Pancreas (tissue), 10 donors: ENCODE measurements at places on chromosomes 12 and 14. TPM values are rescaled to one million over a fixed set of nuclear protein-coding genes. Genes with fewer than 3 reads are reported as not detected.

DNA sequence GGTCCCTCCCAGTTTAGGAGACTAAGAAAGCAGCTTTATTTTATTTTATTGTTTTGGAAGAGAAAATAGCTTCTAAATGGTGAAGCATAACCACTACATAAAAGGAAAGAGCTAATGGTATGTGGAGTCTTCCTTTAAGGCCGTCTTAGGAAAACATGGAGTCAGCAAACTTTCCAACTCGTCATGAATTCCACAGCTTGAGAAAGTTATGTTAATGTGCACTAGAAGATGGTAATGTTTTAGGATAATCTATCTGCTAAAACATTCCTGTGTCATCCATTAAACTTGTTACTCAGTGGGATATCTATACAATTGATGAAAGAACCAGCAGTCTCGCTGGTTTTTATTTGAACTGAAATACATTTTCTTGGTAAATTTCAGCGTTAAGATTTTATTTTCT is 448.4 kb upstream of the SEL1L start:
- H3K4me3 ChIP-seq = no peak overlapping the region
- H3K27me3 ChIP-seq = no peaks in the 10 kb centered on the region
- no peaks in the 10 kb centered on the region for H3K4me1 ChIP-seq
- DNase-seq = no peak
- no peak overlapping the region for H3K27ac ChIP-seq

- no peak for DNase-seq
- H3K36me3 ChIP-seq = no peaks in the 10 kb centered on the region
- no peak overlapping the region for H3K27ac ChIP-seq
- H3K4me1 ChIP-seq = peaks cover 4% of the 10 kb centered on the region
- H3K27me3 ChIP-seq = peaks cover 19% of the 10 kb centered on the region
Measured at GRCh38 chr12:108131657-108132126, 2.6 kb downstream of the WSCD2 start.

- no peak for DNase-seq
- H3K27me3 ChIP-seq = no peaks in the 10 kb centered on the region
- H3K4me1 ChIP-seq = peaks cover 17% of the 10 kb centered on the region
- no peak overlapping the region for H3K4me3 ChIP-seq
- H3K36me3 ChIP-seq = no peaks in the 10 kb centered on the region
Measured at GRCh38 chr12:51009056-51009440, 17.1 kb downstream of the SLC11A2 start.

- H3K27me3 ChIP-seq = peaks cover 17% of the 10 kb centered on the region
- H3K36me3 ChIP-seq = no peaks in the 10 kb centered on the region
- DNase-seq = peak; percentile 29
- H3K27ac ChIP-seq = no peak overlapping the region
- H3K4me1 ChIP-seq = peaks cover 15% of the 10 kb centered on the region
Measured at GRCh38 chr12:107320033-107320928, 226.9 kb upstream of the CRY1 start.

The SLC4A8 gene
- polyA plus RNA-seq = 5.5 TPM

The STON2 gene
- 1.7 TPM for polyA plus RNA-seq

The MAGOHB gene
- 18.6 TPM for polyA plus RNA-seq

The PUS1 gene
- 35.4 TPM for polyA plus RNA-seq

The ADGRD1 gene
- polyA plus RNA-seq = 2.3 TPM
